ENCODE measurements at places on chromosomes 7 and 10.

- no peak for DNase-seq
These were observed 44.6 kb downstream of the VIM start for GRCh38 chr10:17272648-17273047.

GRCh38 chr10:72353965-72354355 lies 759 bp downstream of the DNAJB12 start:
- DNase-seq, result no peak

GRCh38 chr10:23338886-23339285 lies 5.7 kb downstream of the C10orf67 start:
- DNase-seq, result no peak

DNA sequence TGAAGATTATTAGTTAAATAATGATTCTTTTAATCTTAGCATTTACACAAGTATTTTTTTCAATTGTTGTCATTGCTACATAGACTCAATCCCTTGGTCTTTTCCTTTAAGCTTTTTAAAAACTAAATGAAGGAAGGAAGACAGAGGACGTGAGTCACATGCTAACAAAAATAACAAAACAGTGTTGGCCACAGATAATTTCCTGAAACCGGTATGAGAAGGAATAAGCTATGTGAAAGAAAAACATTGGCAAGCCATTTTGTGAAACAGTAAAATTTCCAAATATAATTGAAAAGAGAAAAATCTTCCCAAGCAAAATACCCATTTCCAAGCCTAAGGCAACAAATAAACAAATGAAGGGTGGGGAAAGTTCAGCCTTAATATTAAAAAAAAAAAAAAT lies 223.0 kb downstream of the AHR start:
- no peak for DNase-seq

DNA sequence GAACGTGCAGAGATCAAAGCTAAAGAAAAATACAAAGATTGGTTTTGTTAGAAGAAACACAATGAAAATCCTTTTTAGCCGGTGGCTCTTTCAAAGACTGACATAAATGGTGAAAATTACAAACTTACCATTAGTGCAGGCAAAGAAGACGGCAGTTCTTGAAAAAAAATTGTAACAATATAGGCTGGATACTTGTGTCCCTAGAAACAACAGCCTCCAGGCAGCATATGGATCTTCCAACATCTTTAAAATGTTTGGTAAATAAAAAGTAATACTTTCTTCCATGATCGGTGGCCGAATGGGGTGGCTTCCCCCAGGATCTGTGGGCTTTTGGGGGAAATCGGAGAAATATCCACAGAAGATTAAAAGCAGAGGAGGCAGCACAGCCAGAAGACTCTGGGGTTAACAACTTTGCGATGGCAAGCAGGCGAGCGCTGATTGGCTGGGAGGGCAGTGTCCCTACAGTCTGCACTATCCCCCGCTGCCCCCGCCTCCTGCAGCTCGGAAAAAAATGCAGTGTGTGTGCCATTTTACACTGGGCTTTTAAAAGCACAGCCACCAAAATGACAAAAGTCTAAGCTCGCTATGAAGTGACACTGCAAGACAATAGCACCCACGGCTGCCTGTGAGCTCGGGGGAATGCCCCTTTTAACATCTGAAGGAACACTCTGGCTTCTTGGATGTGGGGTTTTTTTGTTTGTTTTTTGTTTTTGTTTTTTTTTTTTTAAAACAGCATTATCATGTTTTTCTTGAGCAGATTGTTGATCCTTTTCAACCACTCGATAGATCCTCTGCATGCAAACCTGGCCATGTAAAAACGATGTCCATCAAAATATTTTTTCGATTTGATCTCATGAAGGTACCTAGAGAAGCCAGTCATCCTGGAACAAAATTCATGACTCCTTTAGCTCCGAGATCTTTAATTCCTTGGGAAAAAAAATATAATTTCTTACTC lies 31.7 kb upstream of the EPC1 start:
- peak; percentile 80 for DNase-seq

- no peak for DNase-seq
These were observed 1.2 kb downstream of the MLXIPL start for GRCh38 chr7:73622909-73623797.

- DNase-seq, result no peak
These were observed 67.5 kb upstream of the C10orf90 start for GRCh38 chr10:126738001-126738400.

GRCh38 chr7:107998150-107998549 lies 4.8 kb downstream of the LAMB1 start:
- no peak for DNase-seq

DNA sequence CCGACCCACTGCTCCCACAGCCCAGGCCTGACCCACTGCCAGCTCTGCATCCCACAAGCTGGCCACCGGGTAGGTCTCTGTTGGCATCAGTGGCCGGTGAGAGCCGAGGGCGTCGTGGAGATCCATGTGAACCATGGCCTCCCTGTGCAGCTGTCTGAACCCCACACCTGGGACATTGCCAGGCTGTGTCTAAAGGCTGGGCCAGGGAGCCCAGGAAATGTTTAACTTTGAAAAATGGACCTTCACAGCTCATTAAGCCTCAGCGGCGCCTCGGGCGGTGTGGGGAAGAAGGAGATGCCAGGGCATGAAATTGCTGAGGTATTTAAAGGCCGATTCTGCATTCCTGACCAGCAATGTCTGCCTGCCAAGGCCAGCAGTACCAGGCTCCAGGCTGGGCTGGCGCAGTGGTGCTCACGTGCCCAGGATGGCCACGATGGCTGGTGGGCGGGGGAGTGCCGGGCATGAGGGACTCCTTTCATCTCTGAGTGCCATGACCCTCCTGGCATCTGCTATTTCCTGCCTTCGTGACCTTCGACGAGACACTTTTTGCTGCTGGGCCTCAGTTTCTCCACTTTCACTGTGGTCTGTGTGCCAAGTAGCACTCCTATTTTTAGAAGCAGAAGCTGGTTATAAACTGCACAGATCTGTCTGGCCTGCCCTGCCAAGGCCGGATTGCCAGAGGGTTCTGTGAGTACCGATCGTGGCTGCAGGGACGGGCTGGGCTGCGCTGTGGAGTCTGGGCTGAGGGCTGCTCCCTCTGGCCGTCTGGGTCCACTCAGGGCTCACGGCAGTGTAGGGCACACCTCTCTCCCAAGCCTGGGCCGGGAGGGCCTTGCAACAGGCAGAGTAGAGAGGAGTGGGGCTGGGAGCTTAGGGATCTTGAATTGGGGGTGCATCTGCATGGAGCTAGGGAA lies 21.8 kb downstream of the ELFN1 start:
- no peak for DNase-seq

- no peak for DNase-seq
These were observed 7.8 kb downstream of the FBXW4 start for GRCh38 chr10:101687071-101687658.

GRCh38 chr7:69845721-69846495 lies 247.6 kb downstream of the AUTS2 start:
- no peak for DNase-seq
